Stimulated activated CD8-positive, alpha-beta memory T cell treated with anti-CD3 and anti-CD28 coated beads, Interleukin-15, amount 100 ng/mL, for 24 hours (primary cell): ENCODE measurements at places on chromosomes 5 and 9.

GRCh38 chr5:9787861-9788600 is 157.9 kb upstream of the TAS2R1 start:
- no peak for DNase-seq

DNA sequence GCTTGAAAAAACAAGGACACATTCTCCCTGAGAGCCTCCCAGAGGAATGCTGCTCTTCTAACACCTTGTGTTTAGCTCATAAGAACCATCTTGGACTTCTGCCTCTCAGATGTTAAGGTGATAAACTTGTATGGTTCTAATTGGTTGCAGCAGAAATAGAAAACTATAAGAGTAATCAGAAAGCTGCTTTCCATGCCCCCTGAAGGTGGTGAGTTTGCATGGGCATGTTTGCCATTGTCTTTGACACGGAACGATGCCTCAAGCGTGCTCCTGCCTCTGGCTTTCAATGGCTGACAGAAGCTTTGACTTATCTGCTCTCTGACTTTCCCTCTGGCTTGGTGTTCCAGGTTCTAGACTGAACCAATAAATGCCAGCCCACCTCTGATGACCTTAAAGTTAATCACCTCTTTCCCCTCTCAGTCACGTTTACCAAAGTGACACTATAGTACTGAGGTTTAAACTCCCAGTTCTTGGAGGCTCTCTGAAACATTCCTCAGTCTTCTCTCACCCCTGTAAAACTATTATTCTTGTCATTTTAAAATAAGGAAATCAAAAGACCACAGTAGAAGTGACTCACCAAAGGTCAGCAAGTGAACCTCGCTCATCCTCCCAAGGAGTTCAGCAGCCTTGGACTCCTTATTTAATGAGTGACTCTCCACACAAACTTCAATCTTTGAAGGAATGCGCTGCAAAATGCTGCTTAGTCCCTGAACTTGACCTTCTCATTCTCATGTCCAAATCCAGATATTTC is 103.6 kb downstream of the PIK3R1 start:
- DNase-seq = no peak

GRCh38 chr9:84340535-84340934 is at the start of gene SLC28A3:
Gene SLC28A3, minus strand, starts transcription at chr9:84340758. Its CDS starts 125 bp downstream, at chr9:84340633.
- no peak for DNase-seq

- DNase-seq = no peak
These were observed 97.6 kb downstream of the MED27 start for GRCh38 chr9:131982102-131982501.

GRCh38 chr5:113059232-113060040 is 82.8 kb downstream of the DCP2 start:
- no peak for DNase-seq

- no peak for DNase-seq
These were observed 150.6 kb downstream of the ERCC6L2 start for GRCh38 chr9:96025995-96026602.

DNA sequence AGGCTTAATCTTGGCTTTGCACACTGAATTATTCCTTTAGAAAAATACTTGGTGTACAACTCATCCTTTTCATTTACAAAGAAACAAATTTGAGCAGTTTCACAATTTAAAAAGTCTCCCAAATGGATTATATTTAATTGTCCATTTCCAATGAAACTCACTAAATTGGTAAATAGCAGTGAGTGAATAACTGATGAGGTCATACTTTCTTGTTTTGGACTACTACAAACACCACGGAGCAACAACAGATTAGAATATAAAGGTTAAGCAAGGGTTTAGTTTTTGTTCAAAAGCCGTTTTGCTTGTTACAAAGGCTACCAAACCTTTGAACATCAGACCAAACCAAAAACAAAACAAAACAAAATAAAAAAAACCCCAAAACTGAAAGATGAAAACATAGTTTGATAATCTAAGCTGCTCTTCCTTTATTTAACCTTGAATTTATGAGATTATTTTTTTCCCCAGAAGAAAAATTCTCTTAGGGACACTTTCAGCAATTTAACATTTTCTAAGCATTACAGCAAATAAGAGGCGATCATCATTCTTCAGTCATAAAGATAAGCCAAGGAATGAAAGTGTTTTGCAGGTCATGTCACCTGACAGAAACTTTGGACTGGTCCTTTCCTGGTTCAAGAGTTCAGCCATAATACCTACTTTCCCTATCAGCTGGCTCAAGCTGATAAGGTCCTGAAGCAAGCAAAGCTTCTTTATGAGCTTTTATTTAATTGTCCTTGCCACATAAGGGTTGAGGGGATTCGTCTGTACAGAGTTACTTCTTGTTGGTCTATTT is 99.7 kb upstream of the CDKN2B start:
- no peak for DNase-seq

DNA sequence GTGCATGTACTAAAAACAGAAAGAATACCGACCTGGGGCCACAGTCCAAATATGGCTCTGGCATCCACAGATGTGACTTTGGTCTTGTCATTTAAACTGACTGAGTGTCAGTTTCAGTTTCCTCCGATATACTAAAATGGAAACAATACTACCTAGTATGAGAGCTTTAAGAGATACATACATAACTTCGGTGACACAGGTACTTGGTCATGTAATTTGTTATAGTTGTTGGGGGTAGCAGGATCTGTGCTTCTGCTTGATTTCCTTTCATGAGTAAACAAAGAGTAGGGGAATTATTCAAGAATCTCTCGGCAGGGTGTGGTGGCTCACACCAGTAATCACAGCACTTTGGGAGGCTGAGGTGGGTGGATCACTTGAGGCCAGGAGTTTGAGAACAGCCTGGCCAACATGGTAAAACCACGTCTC is 32.1 kb downstream of the MTMR12 start:
- DNase-seq = no peak

DNA sequence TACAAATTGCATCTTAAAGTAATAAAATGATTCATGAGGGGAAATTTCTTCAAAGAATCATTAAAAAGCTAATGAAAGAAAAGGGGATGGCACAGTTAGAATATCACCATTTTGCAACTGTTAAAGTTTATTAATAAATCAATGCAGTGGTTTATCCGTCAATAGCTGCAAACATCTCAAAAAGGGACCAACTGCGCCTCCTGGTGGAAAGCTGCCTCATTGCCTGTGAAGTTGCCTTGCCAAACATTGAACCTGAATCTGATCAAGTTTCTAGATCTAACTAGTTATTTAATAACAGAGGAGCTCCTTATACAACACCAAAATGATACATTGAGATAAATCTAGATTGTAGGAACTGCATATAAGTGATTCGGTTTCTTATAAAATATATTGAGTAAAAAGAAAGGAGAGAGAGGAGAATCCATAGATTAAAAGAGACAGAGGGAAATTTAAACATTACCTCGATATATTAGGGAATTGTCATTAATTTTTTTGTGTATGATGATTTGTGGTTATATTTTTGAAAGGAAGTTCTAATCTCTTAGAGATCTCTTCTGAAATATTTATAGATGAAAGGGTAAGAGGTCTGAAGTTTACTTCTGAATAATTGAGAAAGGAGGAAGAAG is 6.9 kb upstream of the NDUFB6 start:
- DNase-seq = peak; percentile 53

GRCh38 chr5:76535577-76535976 is 87.6 kb downstream of the F2RL2 start:
- no peak for DNase-seq

DNA sequence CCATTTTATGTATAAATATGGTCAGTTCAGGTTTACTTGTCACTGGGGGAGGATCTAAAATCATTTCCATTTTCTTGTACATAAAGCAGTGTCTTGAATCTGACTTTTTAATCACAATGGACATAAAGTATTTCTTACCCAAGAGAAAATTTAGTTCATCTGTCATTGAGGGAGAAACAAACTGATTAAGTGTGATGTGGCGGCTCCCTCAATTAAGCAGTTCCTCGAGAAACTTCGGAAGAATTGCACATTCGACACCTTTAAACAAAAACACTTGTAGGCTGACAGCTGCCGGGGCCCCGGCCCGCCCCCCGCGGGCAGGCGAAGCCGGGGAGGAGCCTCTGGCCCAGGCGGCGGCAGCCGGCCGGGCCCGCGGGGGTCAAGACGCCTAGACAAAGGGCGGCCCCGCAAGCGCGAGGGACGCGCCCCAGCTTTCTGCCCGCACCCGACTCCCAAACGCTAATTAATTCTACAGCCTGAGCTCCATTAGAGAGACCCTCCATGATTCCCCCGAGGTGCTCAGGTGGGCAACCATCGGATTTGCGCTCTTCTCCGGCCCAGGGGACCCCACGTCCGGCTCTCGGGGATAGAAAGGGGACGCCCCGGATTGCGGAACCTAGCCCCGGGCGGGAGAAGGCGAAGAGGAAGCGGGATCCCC is 750 bp downstream of the TRIM36 start:
- no peak for DNase-seq

GRCh38 chr5:84411832-84412605 is 27.3 kb upstream of the EDIL3 start:
- no peak for DNase-seq

DNA sequence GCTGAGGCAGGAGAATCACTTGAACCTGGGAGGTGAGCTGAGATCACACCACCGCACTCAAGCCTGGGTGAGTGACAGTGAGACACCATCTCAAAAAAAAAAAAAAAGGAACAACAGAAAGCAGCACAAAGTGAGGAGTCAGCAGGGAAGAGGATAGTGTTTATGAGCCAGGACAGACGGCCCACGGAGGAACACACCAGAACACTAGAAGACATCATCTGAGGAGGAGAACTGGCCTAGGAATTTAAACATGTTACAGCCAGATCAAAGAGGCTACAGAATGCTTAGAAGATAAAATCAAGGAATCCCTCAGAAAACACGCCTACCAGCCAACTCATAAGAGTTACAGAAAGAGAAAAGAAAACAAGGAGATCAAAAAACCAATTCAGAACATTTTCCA is 12.2 kb downstream of the UBAC1 start:
- DNase-seq = no peak

DNA sequence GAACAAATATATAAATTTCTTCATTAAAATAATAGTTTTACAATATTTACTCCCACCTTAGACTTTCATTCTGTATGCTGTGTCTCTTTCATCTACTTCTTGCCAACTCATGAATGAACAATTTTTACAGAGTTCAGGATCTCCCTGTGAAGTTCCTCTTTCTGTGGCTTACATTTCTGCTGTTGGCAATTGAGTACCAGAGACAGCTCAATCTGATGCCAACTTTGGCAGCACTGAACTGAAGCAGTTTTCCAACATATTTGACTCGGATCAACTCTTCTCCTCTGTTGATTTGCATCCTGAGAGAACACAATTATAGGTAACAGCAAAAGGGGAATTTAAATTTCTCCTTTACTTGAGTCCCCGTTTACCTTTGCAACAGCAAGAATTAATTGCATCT is 1262.2 kb downstream of the EFNA5 start:
- DNase-seq = no peak

GRCh38 chr5:66010476-66010875 is 84.1 kb downstream of the ERBIN start:
- DNase-seq = no peak

DNA sequence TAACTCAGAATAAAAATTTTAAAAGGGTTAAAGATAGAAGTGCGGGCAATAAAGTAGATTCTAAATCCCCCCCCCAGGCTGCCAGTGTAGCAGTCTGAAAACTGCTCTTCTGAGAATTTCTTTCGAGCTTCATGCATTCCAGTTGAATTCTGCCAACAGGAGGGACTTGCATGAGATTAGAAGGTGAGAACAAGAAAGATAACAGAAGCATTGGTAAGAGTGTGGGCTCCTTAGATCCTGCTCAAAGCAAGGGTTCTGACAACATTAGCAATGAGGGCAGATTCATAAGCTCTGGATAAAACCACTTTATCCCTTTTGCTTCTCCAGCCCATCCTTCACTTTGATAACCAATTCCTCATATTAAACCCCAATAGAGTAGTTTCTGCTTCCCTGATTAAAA is 235.9 kb upstream of the CDH6 start:
- no peak for DNase-seq

DNA sequence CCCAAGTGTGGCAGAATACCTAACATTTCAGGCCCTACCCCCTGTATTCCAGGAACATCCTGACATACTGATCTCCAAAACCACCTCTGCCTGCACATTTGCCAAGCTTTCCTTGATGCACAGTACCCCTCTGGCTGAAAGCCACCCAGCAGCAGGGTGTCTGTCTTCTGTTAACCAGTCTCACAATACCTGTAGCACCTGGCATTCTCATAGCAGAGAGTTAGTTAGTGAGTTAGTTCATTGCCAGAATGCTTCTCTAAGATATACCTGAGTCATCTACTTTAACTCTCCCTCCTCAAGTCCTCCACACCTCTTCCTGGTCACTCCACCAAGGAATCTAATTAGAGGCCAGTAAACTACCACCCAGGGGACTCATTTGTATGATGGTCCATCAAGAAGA is 46.1 kb upstream of the IL7R start:
- no peak for DNase-seq

GRCh38 chr5:125575891-125576505 is 829.6 kb upstream of the ZNF608 start:
- no peak for DNase-seq

- no peak for DNase-seq
These were observed 23.0 kb downstream of the NREP start for GRCh38 chr5:111734013-111734412.

- no peak for DNase-seq
These were observed 3.2 kb upstream of the BAAT start for GRCh38 chr9:101387871-101388506.

- no peak for DNase-seq
These were observed 8.8 kb downstream of the SLC26A2 start for GRCh38 chr5:149969181-149969930.

DNA sequence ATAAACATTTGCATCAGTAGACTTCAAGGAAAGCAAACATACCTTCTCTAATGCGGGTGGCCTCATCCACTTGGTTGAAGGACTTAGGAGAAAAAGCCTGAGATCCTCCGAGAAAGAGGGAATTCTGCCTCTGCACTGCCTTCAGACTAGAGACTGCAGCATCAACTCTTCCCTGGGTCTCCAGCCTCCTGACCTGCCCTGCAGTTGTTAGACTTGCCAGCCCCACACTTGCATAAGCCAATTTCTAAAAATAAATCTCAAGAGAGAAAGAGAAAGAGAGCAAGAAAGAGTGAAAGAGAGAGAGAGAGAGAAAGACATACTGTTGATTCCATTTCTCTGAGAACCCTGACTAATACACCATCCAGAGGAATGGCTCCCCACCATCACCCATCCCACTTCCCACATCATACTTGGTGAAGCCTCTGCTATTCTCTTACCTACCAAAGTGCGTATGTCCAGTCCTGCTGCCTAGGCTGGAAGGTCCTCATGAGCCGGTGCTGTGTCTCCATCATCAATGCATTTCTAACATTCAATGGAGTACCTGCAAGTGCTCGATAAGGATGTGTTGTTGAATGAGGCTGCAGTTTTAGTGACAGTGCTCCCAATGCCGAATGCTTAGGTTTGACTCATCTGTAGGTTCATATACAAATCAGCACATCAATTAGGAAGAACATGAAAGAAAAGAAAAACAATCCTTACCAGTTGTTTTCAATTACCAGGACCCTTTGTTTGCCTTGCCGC is 35.1 kb downstream of the ZNF622 start:
- no peak for DNase-seq

DNA sequence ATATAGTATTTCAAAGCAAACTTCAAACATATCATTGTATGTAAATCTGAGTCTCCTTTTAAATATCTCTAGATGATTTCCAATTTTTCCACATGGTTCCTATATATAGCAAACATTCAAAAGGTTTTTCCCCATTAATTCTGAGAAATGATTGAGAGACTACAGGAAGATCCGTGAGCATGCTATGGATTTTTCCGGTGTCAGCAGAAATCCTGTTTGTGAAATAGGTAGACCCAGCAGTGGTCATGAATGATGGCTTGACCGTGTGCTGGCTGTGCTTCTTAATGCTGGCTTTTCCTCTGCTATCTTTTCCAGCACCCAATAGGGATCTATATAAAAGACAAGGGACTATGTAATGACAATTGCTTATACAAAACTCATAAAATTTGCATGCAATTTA is 485.3 kb downstream of the PSAT1 start:
- DNase-seq = no peak

GRCh38 chr9:88390371-88390990 is 2.2 kb downstream of the SPIN1 start:
- no peak for DNase-seq
